GM04504 (cell line): ENCODE measurements at places on chromosomes 4 and X.

GRCh38 chrX:22433292-22434070 lies 160.8 kb downstream of the CBLL2 start:
- DNase-seq = no peak

DNA sequence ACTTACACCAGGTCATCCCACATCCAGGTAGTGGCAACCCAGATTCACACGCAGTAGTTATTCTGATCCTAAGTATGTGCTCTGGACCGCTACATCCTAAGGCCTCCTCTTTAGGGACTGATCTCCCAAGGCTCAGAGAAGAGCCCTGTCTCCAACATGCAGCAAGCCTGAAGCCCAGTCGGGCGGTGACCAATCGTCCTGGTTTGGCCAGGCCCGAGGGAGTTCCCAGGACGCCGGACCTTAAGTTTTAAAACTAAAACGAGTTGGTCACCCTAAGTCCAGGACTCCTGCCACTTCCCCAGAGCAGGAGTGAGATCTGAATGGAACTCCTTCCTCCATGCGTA lies 385 bp downstream of the LYAR start:
- DNase-seq = no peak

DNA sequence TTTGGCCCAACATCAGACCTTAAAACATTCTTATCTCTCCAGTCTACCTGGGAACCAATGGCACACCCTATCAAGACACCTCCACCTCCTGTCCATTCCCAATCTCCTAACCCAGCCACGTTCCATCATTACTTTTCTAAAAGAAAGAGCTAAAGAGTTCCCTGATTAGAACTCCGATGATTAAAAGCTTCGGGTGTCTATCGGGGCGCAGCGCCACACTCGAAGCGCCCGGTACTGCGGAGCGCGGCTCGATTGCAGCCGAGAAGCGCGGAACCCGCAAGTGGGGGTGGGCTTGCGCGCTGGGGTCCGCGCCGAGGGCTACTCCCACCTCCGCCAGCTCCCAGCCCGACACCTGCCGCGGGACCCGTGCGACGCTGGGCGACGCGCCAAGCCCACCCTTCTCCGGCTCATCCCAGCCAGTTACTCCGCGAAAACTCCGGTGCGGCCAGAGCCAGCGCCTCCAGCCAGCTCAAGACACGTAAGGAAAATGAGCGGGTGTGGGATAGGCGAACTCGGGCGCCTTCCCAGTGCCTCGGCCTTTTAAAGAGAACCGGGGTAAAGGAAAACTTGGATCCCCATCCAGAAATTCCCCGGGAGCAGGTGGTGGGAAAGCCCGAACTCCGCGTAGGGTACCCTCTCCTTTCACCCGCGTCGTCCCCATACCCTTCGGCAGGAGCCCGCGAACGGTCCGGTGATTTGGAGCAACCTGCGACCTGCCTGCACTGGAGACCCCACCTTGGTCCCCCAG lies 593 bp downstream of the NPY1R start:
- no peak for DNase-seq

DNA sequence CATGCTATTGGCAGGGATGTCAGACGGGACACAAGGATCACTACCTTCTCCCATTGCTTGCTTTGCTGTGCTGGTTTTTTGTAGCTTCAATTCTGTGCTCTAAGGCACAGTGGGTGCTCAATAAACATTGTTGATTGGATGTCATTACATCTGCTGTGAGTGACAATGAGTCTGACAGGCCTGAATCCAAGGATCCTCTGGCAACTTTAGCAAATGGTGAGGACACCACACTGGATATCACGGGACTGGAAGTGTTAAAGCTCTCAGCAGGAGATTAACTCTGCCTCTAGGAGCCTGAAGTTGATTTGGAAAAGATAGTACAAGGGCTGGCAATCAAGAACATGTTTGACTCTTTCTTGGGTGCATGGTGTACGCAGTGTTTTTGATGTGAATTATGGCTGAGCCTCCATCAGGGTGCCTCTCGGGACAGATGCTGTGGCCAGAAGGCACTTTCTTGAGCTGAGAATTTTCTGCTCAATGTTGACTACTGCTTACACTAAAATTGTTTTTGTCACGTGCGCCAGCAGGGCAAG lies 217.9 kb downstream of the ARAP2 start:
- no peak for DNase-seq

GRCh38 chr4:140004549-140004895 lies 149.5 kb downstream of the MAML3 start:
- DNase-seq = peak; percentile 28

- no peak for DNase-seq
Measured at GRCh38 chr4:108072300-108072699, 82.6 kb downstream of the HADH start.

GRCh38 chrX:121307449-121307848 lies 260.0 kb downstream of the GLUD2 start:
- no peak for DNase-seq

DNA sequence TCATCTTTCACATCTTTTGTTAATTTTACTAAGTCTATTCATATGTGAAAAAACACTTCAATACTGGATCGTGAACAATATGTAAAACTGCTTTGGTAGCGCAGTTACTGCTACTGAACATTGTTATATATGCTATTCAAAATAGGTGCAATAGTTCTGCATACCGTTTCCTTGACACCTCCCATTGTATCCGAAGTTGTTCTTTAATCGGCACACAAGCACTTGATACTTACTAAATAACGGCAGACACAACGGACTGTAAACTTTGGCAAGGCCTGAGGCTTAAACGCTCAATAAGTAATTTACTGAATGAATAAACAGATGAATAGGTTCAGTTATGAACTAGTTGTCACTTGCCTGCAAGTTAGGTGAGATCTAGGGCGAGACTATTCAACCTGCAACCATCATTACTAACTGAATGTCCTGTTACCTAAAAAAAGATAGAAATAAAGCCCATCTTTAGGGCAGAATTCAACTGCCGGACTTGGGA lies 620 bp downstream of the ANAPC10 start:
- no peak for DNase-seq

GRCh38 chr4:158964114-158964727 lies 138.7 kb upstream of the RAPGEF2 start:
- no peak for DNase-seq

GRCh38 chrX:71378732-71379131 lies 12.6 kb downstream of the TAF1 start:
- no peak for DNase-seq

- peak; percentile 63 for DNase-seq
Measured at GRCh38 chr4:7828793-7829301, 110.8 kb downstream of the AFAP1 start.

DNA sequence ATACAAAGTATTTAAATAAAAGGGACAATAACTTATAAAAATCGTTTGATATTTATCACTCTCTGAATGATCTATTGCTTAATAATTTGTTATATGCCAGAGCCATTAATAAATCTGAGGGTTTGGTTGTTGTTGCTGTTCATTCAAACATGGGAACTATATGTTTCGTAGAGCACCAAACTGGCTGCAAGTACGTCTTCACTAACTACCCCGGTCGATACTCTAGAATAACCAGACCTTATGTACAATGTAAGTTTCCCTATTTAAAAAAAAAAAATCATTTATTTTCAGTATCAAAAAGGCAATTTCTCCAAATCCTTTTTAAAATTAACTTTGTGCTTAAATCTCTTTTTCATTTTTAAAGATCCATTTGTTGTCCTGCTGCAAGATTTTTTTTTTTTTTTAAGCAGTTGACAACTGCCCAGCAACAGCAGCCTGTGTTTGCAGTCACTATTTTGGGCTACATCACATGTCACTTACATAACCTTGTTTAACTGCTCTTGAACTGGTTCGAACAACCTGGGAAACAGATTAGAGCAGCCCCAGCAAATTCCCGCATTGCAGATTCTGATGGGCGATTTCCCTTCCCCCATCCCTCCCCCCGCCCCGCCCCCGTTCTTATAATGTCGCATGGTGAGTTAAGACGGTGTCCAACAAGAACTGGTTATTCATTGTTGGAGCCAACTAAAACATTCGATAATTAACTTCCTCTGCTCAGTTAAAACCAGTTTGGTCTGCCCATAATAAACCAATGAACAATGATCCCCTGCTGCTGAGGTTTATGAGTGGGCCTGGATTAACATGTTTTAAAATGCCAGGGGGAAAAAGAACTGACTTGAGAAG lies 238.9 kb downstream of the NR3C2 start:
- DNase-seq = no peak

GRCh38 chrX:139844163-139844562 lies 88.7 kb downstream of the ATP11C start:
- no peak for DNase-seq

DNA sequence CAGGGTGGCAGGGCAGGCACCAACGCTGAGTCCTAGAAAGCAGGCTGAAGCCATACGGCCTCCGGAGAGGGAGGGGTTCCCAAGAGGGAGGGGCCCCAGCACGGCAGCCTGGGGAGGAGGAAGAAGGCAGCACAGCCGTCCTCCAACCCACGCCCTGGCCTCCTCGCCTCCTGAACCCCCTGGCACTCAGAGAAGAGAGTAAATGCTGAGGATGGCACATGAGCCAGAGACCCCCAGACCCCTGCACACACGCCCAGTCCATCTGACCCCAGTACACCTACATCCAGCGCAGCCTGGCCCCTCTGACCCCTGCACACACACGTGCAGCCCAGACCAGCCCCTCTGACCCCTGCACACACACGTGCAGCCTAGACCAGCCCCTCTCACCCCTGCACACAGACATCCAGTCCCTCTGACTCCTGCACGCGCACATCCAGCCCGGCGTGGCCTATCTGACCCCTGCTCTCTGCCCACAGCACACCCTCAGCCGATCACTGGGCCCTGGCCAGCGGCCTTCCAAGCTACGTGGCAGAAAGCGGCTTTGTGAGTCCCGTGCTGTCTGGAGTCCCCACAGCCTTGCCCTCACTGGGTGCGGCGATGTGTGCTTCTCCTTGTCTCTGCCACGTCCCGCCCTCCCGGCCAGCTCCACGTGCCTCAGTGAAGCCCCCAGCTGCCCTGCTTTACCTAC lies 18.5 kb downstream of the ATP5ME start:
- no peak for DNase-seq

GRCh38 chr4:27930976-27931375 lies 1070.3 kb downstream of the STIM2 start:
- DNase-seq = no peak

DNA sequence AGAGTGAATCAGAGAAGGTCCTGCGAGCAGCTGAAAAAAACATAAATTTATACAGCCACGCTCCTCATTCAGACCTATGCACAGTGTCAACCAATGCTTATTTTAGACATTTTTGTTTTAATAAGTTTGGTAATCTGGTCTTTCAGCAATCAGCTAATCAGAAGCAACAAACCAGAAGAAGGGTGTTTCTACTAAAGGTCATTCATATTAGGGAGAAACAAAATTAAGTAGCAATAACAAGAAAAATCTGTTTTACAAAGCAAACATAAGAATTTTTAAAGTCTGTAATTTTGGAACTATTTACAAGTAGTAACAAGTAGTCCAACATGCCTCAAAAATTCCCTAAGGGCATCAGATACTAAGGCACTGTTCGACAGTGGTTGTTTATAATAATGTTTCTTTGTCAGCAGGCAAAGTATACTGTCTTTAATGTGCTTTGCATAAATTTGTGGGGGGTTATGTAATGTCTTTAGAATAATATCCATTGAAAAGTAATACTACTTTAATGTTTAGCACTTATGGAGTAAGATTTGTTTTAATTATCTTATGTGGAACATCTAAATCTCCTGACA lies 82.8 kb downstream of the PHOX2B start:
- no peak for DNase-seq

GRCh38 chr4:168859888-168860694 lies 150.0 kb downstream of the CBR4 start:
- no peak for DNase-seq

GRCh38 chr4:6647582-6648230 lies 7.2 kb downstream of the MRFAP1 start:
- no peak for DNase-seq

DNA sequence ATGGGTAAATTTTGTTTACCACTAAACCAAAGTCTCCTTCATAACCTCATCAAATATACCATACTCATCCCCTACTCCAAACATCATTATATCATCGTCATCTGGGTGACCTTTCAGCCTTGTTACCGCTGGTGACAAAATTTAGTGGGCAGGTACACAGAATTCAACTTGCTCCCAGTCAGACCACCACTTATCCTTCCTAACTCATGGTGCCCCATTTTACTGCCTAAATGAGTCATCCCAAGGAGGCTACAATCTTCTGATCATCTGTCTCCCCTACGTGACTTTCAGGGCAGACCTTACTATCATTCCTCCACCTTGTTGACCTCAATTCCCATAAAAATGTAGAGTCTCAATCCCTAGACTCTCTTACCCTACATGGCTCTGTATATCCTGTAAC lies 49.6 kb downstream of the DCHS2 start:
- DNase-seq = no peak

GRCh38 chr4:36208893-36209473 lies 35.3 kb downstream of the ARAP2 start:
- DNase-seq = no peak

DNA sequence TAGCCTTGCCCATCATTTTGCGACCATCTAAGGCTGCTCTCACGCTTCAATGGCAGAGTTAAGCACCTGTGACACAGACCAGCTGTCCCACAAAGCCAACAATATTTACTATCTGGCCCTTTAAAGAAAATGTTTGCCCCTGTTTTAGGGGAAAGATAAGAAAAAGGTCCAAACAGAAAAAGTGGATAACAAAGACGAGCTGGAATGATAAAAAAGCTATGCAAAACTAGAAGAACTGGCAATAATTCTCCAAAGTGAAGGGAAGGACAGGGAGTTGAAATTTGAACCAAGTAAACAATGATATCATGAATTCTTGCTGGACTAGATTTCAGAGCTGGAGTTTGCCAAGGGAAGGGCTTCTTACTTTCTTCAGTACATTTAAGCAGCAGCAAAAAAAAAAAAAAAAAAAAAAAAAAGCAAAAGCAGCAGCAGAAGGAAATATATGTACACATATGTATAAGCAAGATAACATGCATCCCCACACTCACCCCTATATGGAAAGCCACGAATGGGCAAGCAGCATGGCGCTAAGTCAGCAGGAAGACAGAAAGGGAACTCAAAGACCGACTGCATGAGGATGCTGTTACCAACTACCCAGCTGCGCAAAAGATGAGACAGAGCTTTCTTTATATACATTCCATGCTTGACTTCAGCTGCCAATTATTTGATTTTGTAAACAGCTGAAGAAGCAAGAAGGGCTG lies 12.5 kb downstream of the TRAPPC2 start:
- no peak for DNase-seq

- DNase-seq = no peak
Measured at GRCh38 chr4:32087211-32087610, 1367.0 kb downstream of the PCDH7 start.

DNA sequence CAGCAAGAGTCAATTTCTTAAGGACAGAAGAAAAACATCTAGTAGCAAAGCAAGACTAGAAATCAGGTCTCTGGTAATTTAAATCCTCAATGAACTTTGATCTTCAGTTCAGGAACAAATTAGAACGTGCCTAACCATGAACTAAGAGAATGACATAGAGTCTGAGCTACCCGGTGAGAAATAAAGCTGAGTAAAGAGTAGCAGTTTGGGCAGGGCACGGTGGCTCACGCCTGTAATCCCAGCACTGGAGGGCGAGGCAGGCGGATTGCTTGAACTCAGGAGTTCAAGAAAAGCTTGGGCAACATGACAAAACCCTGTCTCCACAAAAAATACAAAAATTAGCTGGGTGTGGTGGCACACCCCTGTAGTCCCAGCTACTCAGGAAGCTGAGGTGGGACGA lies 37.7 kb downstream of the ACE2 start:
- no peak for DNase-seq

- peak; percentile 23 for DNase-seq
Measured at GRCh38 chr4:172147687-172148086, 334.5 kb downstream of the GALNTL6 start.
